Retinal pigment epithelial cell (primary cell): ENCODE measurements at places on chromosomes 4 and X.
A peak's percentile ranks its signal among the peaks of the same experiment; 100 is the strongest.

- DNase-seq = no peak
Measured at GRCh38 chr4:79620617-79621016, 212.6 kb upstream of the GK2 start.

GRCh38 chrX:153318811-153319210, 2.8 kb downstream of the PNMA6F start:
- DNase-seq = no peak

GRCh38 chr4:110275871-110276270, 77.5 kb upstream of the ELOVL6 start:
- no peak for DNase-seq

DNA sequence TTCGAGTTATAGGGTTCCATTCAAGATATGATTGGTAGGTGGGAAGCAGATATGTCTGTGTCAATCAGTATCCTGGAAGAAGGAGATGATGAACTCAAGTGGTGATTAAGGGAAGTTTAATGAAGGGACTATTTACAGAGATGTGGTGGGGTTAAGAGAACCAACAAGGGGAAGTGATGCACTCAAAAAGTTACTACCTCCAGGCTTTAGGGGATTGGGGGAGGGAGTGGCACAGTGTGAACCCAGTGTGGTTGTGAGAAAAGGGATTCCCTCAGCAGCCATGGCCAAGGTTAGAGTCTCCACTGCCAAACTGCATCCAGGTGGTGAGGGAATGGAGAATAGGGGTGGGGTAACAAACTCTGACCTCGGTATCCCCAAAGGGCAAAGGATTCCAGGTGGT, 27.9 kb downstream of the PKD2 start:
- DNase-seq = no peak

- DNase-seq = no peak
Measured at GRCh38 chr4:48491514-48492176, 1.6 kb downstream of the ZAR1 start.

DNA sequence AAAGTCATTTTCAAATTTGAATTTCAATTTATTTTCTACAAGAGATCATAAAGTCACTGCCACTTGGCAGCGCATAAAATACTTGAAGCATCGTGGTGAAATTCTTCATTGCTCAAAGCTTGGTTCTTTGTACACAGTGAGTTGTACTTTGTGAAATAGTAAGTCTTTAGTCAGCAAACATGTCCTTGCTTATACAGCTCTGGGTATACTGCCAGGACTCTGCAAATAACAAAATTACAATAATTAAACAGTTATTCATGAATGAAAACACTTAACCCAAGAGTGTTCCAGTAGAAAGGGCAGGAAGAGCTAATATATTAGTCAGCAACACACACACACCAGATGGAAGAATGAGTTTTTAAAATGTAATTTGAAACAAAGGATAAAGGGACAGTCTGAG, 1300.9 kb upstream of the DIAPH2 start:
- DNase-seq = no peak

- no peak for DNase-seq
Measured at GRCh38 chr4:188002323-188002722, 6.8 kb downstream of the ZFP42 start.

- DNase-seq = peak; percentile 63
Measured at GRCh38 chr4:184287697-184288255, 70.1 kb upstream of the ENPP6 start.

DNA sequence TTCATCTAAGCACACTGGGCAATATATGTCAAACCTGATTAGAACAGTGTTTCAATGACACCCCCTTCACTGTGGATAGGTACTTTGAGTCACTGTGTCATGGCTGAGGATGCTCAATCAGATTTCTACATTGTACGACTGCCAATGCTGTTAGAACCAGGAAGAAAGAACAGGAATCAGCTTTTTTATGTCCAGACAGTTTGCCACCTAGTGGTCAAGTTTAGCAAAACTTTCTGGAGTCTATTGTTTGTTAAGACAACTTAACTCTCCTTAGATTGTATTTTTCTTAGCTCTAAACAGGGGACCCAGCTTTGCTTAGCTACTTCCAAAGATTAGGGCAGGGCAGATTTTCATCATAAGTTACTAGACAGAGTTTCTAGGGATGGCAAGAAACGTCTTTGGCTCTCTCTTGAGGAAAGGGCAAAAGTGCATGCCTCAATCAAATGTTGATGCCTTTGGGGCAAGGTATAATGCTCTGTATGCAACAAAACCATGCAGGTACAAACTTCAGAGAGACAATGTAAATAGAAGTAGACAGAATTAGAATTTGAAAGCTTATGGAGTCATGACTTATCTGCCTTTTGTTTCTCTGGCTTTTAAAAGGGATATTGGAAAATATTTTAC, 40.5 kb upstream of the BMP3 start:
- peak; percentile 37 for DNase-seq

DNA sequence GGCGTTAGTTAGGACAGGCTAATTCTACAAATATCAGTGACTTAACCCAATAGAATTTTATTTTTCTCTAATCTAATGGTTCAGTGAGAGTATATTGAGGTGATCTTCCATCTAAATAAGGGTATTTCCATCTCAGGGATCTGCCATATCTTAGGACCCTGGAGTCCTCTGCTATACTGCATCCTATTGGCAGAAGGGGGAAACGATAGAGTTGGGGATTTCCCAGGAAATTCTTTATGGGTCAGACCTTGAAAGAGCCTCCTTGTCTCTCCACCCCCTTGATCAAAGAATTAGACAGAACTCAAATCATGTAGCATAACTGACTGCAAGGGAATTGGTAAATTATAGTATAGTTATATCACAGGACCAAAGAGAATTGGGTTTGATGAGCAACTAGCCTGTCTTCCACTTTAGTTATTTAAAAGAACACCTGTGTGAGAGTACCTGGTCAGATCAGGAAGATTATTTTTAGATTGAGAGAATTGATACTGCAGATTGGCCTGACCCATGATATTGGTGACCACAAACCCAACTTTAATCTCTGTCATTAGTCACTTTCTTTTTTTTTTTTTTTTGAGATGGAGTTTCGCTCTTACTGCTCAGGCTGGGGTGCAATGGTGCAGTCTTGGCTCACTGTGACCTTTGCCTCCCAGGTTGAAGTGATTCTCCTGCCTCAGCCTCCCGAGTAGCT, 25.6 kb downstream of the SMARCA5 start:
- no peak for DNase-seq

DNA sequence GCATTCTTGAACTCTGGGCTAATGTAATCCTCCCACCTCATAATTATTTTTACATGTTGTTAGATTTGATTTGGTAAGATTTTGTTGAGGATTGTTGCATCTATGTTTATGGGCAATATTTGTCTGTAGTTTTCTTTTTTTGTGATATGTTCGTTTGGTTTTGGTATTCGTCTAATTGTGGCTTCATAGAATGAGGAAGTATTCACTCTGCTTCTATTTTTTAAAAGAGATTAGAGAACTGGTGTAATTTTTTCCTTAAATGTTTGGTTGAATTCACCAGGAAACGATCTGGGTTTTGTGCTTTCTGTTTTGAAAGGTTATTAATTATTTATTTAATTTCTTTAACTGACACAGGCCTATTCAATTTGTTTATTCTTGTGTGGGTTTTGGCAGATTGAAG, 161.2 kb upstream of the NUDT6 start:
- no peak for DNase-seq

GRCh38 chr4:113682730-113683537, 78.6 kb downstream of the CAMK2D start:
- no peak for DNase-seq

DNA sequence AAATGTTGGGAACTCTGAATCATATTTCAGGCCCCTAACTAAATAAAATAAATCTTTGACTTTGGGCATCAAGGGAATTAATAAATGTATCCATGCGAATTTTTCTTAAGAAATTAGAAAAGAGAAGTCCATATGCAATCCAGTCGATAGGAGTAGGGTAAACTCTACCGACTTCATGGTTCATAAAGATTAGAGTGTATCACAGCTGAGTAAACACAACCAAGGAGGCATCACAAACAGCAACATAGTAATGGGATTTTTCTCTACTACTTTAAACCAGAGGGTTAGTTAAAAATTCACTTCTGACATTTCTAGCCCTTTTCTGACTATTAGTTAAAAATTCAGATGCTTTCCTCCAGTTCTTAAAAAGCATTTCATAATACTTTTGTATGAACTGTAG, 19.9 kb downstream of the SEPTIN11 start:
- DNase-seq = no peak

DNA sequence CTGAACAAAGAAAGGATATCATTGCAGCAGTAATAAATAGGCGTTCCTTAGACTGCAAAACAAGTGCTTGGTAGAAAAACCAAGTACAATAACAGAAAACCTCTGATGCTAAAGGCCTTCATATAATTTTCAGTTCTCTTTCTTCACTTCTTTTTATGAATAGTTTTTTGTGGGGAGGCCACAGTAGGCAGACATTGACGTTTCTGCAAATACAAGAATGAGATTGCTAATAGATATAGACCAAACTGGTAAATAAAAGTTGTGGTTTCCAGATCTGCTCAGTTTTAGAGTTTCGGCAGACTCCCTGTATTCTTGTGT, 57.0 kb upstream of the RAP1GDS1 start:
- DNase-seq = no peak

DNA sequence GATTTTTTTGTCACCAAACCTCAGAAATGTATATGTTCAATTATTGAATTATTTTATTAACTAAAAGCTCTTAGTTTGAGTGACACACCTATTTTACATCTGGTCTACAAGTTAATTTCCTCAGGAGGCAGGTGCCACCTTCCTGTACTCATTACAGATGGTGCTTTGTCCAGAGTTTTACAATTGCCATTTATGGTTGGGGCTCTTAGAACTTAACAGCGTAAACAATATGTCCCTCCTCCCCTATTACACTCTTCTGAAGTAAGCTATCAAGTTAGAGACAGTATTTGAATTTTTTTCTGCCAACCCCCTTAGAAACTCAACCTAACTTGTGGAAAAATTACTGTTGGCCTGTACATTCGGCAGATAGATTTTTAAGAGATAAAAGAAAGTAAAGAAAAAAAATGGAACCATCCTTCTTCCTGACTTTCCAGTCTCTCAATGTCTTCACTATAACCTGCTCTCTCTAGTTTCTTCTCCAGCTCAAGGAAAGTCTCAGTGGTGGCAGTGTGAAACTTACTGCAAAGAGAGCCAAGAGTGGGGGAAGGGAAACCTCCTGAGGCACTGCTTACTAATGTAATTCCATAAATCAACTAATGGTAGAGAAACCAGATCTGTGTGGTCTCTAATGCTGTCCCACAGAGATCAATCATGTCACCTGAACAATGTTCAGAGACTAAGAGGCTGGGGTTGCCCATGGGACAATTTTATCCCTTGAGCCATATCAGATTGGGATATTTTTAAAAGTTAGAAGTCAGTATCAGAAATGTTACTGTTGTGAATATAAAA, 7.8 kb downstream of the CXXC4 start:
- DNase-seq = no peak

- peak; percentile 52 for DNase-seq
Measured at GRCh38 chr4:145709843-145710242, 29.9 kb downstream of the C4orf51 start.

GRCh38 chr4:80268936-80269335, 2.5 kb downstream of the FGF5 start:
- no peak for DNase-seq

DNA sequence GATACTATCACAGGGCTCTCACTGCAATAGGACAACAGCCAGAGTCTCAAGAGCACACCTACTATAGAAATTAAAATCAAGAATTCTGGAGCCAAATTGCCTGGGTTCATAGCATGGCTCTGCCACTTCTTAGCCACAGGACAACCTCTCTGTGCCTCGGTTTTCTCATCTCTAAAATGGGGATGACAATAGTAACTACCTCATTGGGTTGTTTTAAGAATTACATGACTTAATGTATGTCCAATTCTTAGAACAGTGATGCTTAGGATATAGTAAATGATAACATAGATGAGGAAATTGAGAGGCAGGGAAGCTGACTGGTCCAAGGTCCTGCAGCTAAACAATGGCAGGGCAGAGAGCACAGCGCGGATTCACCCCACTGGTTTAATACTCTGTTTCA, 11.0 kb upstream of the ODAPH start:
- no peak for DNase-seq

DNA sequence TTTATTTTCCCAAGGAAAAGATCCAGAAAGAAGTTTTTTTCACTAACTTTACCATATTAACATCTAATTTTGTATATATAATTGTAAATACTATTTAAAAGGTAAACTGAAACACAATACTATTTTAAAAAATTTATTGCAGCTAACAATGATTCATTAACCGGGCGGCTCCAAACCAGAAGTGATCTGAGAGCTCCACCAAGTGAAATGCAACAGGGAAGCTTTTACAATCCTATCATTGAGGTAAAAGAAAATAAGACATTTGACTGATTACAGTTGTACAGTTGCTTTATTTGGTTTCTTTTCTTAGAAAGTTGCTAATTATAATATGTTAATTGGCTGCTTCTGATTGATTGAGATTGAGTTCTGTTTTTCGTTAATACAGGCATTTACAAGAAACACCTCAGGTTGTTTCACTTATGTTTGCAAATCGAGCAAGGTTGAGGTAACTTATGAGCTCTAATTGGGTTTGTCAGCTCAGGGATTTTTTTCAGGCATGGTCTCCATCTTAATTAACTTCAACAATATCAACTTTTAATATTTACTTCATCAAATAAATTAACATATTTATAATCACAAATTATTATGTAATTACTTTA, 220.2 kb upstream of the UGT8 start:
- no peak for DNase-seq

DNA sequence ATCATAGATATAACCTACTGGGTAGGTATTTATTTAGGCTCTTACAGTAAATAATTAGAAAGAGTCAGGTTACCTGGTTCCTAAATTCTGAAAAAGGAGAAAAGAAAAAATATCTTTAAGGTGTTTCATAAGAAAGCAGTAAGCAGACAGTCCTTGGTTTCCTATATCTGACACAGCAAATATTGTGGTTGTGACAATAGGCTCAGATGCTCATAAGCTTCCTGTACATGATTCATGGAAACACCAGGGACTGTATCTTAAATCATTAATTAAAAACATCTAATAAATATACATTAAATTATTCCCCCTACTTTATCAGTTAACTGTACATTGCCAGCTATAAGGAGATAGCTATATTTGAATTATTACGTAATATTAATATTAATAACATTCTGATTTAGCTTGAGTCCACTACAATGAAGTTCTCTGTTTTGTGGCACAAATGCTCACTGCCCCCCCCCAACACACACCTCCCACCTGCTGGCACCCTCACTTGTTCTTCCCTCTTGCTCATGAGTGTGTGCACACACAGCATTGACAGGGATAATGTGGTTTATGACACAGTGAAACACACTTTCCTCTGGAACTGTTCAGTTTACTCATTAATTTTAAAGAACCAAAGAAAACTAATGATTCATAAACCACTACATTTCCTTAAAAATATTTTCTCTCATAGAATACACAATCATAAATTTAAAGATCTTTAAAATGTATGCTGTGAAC, 187.4 kb downstream of the NR3C2 start:
- DNase-seq = no peak

GRCh38 chr4:10684631-10685030, at the start of gene CLNK:
CLNK (minus strand) TSS chr4:10684768; CDS start chr4:10667869, 16,899 bp downstream.
- DNase-seq = no peak

GRCh38 chrX:154417157-154417556, 5.8 kb downstream of the TAFAZZIN start:
- no peak for DNase-seq
